ENCODE measurements at places on chromosomes 16 and 17.

GRCh38 chr17:76078860-76079534 is at the start of gene ZACN:
Gene ZACN, plus strand, starts transcription at chr17:76079182. Its CDS starts 83 bp downstream, at chr17:76079265.
- no peak for DNase-seq

DNA sequence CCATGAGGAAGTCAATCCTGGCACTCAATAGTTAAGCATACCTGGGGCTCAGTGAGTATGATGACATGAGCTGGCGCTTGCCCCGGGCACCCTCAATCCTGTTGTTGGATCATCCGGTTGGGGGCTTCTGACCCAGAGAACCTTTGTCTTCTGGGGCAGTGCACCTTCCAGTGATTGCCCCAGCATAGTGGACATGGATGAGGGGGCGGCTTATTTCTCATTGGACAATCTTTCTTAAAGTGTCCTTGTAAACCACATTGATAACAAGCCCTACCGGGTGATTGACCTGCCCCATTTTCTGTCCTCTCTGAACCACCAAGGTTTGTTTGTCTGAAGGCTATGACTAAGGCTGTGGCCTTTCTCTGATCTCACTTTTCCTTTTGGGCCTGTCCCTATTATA is 18.2 kb downstream of the IGSF6 start:
- no peak for DNase-seq

DNA sequence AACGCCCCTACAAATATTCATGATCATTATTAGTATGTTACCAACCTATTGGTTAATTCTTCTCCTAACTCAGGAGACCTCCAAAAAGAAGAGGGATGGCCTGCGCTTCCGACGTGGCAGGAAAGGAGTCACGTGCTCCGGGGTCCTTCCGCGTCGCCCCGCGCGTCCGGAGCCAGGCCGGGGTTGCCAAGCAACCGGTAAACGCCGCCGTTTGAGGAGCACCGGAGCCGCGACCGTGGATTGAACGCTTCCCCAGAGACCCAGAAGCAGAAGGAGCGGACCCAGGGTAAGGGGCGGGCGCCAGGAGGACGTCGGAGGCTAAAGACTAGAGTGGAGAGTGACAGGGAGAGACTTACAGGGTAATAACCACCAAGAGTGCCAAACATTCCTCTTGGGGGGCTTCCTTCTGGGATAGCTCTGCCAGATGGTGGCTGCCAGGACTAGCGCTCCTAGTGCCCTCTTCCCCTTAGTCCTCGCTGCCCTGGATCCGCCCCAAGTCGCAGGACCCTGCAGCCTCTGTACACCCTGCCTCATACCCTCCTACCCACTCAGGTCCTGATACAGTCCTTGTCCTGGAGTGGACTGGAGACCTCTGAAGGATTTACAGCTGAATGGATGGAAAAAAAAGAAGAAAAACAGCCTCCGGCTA is at the start of gene DNAI2:
Gene DNAI2, plus strand, starts transcription at position 175 of the 649 bp plus-strand sequence. CDS start 7,584 bp downstream, outside the sequence.
- DNase-seq = no peak

- no peak for DNase-seq
These were observed 15.6 kb downstream of the ZNF469 start for GRCh38 chr16:88398170-88398873.

- no peak for DNase-seq
These were observed 20.1 kb downstream of the MINK1 start for GRCh38 chr17:4853208-4853671.

- no peak for DNase-seq
These were observed 5.9 kb downstream of the GNGT2 start for GRCh38 chr17:49204516-49204915.

- DNase-seq = no peak
These were observed 58.4 kb downstream of the NXN start for GRCh38 chr17:921161-921560.

GRCh38 chr17:35242158-35242804 is 591 bp upstream of the SLFN5 start:
- DNase-seq = no peak

- no peak for DNase-seq
These were observed 63.3 kb upstream of the TMC5 start for GRCh38 chr16:19354371-19354770.

GRCh38 chr17:65154770-65155589 is 17.8 kb downstream of the RGS9 start:
- no peak for DNase-seq

DNA sequence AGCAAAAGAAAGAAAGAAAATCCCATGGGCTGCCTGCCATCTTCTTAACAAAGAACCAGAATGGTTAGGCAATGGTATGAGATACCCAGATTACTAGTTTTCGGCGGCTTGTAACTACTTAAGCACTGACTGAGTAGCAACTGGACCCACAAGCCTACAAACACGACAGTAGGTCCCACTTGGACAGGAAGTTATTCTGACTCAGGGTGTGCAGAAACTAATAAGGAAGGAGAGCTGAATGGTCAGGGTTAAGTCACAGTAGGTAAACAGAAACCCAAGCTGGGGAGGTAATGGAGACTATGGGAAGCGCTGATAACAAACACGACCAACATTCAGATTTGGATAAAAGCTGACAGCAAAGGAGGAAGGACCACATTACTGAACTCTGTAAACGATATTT is 10.4 kb upstream of the HLF start:
- DNase-seq = no peak

GRCh38 chr16:53065461-53066061 is 10.8 kb downstream of the CHD9 start:
- no peak for DNase-seq

DNA sequence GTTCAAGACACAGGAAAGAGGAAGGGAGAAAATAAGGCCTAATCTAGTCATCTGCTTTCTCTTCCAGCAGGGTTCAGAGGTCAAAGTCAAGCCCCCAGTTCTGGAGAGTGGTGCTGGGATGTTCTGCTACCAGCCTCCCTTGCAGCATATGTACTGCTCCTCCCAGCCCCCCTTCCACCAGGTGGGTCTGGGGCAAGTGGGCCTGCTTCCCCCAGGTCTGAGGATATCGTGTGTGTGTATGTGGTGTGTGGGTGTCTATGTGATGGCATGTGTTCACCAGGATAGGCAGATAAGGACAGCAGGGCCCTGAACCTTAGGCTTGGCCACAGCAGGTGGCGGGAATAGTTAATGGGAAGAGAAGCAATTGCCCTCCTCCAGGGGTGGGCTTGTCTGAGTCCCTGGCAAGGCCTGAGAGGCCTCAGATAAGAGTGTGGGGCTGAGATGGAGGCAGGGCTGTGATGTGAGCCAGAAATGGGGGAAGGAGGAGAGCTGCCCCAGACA is 21.1 kb downstream of the FOXN1 start:
- no peak for DNase-seq

- DNase-seq = no peak
These were observed 13.5 kb upstream of the CALB2 start for GRCh38 chr16:71345031-71345430.

Data from SK-N-MC (cell line).